ENCODE measurements at places on chromosomes 11 and 22. TPM values are rescaled to one million over a fixed set of nuclear protein-coding genes. Genes with fewer than 3 reads are reported as not detected.

- no peak for DNase-seq
These were observed 27.8 kb downstream of the TEAD1 start for GRCh38 chr11:12701811-12702592.

Gene APOL2
- polyA plus RNA-seq, result 29.7 TPM

DNA sequence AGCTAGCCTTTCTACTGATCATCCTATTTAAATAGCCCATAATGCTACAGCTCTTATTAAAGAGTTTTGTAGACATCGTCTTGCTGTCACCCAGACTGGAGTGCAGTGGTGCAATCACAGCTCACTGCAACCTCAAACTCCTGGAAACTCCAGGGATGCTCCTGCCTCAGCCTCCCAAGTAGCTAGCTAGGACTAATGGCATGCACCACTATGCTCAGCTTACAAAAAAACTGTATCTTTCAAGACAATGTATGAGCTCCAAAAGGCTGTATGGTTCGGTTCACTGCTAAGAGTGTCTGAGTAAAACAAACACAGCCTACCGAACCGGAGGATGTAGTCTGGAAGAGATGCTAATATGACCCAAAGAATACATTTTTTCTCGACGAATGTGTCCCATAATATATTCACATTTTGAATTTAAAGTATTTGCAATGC, 2.6 kb downstream of the TAF1D start:
- no peak for DNase-seq

Gene MOGAT2
- not detected for polyA plus RNA-seq

- DNase-seq, result no peak
These were observed 222.2 kb upstream of the TENM4 start for GRCh38 chr11:79663017-79663416.

- peak; percentile 4 for DNase-seq
These were observed 84.1 kb downstream of the DGCR2 start for GRCh38 chr22:19038164-19038546.

DNA sequence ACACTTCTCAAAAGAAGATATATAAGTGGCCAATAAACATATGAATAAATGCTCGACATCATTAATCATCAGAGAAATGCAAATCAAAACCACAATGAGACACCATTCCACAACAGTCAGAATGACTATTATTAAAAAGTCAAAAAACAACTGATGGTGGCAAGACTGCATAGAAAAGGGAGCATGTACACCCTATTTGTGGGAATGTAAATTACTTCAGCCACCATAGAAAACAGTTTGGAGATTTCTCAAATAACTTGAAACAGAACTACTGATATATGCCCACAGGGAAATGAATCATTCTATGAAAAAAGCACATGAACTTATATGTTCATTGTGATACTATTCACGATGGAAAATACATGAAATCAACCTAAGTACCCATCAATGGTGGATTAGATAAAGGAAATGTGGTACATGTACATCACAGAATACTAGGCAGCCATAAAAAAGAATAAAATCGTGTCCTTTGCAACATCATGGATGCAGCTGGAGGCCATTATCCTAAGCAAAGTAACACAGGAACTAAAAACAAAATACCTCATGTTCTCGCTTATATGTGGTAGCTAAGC, 42.4 kb downstream of the GLYATL2 start:
- no peak for DNase-seq

Gene KRTAP5-2
- not detected for polyA plus RNA-seq

All from left lung (tissue), 14 donors.